ENCODE measurements at places on chromosomes 6 and 20.

- no peak for DNase-seq
Measured at GRCh38 chr6:55827818-55828522, 47.4 kb downstream of the BMP5 start.

DNA sequence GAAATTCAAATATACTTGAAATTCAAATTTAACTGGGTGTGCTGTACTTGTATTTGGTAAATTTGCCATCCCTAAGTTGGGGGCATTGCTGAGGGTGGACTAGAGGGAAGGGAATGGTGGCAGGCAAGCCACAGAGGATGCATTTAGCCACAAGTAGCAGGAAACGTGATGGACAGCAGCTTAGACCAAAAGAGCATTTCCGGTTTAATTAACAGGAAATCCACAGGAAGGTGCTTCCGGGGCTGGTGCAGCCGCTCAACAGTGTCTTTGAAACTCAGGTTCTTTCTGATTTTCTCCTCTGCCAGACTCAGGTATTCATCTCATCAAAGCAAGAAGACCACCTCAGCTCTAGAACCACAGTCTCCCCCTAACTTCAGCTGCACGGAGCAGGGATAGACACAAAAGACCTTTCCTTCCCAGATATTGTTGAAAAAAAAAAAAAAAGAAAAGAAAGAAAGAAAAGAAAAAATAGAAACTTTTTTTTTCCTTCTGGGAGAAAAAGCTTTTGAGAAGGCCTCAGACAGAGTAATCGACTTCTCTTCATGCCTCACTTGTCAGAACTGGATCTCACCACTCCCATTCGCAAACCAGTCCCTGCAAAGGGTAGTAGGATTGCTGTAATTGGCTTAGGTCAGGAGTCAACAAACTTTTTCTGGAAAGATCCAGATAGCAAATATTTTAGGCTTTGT, 8.0 kb upstream of the BCAS1 start:
- DNase-seq = peak; percentile 24

DNA sequence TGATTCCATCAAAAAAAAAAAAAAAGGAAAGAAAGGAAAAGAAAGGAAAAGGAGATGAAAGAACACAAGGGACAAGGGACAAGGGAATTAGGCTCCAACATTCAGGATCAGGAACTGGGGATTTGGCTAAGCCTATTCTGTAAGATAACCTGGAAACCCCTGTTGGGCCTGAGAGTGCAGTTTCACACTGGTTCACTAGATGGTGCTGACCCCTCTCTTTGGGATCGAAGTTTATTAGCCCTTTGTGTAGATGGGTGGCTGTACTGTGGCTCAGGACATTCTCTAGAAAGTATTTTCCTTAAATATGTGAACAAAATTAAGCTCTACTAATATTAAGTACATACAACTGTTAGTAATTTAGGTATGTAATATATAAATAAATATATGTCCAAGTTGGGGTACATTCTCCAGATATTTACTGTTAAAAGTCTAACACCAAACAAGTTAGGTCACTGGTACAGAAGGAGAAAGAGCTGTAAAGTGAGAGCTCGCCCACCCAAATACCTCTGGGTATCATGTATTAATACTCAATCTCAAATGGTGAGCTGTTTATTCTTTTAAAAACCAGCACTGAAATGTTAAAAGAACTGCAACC, 6.3 kb downstream of the OR2A4 start:
- peak; percentile 46 for DNase-seq

DNA sequence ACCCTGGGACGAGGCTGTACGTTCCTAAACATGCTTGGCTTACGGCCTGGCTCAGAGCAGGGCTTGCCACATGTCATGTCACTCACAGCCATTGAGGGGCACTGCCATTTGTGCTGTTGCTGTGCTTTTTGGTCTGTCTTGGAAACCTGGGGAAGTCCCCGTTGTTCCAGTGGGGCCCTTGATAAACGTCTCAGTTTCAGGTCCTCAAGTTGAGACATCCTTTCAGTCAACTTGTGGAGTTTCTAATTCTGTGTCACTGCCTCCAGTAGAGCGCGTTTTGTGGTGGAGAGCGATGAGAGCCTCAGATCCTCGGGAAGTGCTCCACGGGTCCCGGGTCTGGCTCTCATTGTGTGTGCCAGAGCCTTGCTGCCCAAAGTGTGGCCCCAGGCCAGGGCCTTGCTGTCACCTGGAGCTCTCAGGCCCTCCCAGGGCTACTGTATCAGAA, 43.0 kb upstream of the CCR6 start:
- peak; percentile 79 for DNase-seq

All from activated T-cell treated with anti-CD3 and anti-CD28 coated beads, Interleukin-2, amount 50 U/mL, for 48 hours (primary cell).